Stimulated activated CD4-positive, alpha-beta T cell treated with anti-CD3 and anti-CD28 coated beads, Interleukin-1b, Interleukin-23, amount 100 ng/mL, for 24 hours (primary cell): ENCODE measurements at places on chromosomes 2 and 18.

- DNase-seq, result no peak
Measured at GRCh38 chr2:83368916-83369315, 1090.2 kb downstream of the SUCLG1 start.

DNA sequence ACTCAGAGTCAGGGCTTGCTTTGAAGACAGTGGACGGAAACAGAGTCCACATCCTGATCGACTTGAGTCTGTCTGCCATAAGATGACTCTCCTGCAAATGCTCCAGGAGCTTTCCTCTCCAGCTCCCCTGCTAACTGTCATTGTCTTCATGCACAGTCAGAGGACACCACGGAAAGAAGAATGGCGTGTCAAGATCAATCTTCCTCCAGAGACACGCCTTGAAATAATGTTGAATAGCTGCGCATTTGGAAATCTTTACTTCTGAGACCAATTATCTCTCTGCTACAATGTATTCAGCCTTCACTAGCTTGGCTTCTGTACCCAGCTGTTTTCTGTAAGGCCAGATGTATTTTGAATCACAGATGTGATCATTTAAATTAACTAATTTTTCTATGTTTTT, 457.2 kb downstream of the CDH2 start:
- DNase-seq, result no peak

DNA sequence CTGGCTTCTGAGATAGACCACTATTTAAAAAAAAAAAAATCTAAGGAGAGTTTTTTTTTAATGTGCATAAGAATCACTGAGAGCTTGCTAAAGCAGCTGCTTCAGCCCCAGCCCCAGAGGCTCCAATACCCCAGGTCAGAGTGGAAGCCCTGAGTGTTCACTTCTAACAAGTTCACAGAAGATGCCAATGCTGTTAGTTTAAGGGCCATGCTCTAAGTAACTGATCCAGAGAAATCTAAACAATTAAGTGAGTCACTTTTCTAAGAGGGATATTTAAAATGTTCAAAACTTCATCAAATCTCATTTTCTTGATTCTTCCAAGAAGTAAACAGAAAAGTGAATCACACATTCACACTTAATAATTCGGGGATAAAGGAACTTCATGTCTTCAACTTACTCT, 126.4 kb upstream of the CD226 start:
- DNase-seq, result no peak

- no peak for DNase-seq
Measured at GRCh38 chr2:98072442-98072841, 14.5 kb upstream of the VWA3B start.

DNA sequence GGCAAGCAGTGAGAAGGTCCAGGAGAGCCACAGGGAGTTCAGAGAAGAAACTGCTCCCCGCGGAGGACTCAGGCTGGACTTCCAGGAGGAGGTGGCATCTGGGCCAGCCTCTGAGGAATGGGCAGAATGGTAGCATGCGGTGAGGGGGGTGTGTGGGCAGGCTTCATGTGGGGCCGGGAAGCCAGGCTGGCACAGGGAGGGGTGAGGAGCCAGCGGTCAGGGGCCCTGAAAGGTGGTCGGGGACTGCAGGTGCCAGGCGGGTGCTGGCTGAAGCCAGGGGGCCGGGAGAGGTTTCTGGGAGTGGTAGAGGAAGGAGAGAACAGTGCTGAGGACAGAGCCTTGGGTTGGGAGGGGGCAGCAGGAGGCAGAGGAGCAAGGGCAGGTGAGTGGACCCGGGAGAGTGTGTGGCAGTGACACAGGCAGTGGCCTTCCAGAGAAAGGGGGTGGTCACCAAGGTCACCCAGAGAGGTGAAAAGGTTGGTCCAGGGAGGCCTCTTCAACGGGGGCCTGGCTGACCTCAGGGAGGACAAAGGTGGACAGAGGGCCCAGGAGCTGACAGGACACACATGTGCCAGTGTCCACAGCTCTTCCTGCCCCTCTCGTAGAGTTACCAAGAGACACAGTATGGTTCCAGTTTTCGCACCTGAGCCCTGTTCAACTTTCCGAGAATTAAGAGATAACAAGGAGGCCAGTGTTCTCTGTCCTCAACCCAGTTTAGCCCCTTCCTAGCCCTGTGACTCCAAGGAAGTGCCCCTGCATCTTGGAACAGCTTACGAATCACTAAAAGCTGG, 101.2 kb upstream of the ASB18 start:
- DNase-seq, result no peak

DNA sequence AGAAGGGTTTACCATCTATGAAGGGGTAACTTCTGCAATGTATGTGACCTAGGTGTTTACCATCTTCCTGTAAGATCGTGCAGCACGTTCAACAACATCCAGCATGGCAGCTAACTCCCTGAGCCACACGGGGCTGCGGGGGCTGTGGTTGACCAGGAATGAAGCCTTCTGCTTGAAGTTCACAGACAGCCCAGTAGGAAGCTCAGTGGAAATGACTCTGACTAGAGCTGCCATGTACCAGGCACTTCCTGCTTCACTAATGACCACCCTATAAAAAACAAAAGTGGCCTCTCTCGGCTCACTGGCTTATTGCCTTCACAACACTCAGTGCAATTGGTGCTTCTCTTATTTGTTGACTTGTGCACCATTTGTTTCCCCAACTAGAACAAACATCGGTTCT, 99.7 kb upstream of the SMAD7 start:
- no peak for DNase-seq

GRCh38 chr2:67485431-67485830, 88.3 kb downstream of the ETAA1 start:
- DNase-seq, result no peak

DNA sequence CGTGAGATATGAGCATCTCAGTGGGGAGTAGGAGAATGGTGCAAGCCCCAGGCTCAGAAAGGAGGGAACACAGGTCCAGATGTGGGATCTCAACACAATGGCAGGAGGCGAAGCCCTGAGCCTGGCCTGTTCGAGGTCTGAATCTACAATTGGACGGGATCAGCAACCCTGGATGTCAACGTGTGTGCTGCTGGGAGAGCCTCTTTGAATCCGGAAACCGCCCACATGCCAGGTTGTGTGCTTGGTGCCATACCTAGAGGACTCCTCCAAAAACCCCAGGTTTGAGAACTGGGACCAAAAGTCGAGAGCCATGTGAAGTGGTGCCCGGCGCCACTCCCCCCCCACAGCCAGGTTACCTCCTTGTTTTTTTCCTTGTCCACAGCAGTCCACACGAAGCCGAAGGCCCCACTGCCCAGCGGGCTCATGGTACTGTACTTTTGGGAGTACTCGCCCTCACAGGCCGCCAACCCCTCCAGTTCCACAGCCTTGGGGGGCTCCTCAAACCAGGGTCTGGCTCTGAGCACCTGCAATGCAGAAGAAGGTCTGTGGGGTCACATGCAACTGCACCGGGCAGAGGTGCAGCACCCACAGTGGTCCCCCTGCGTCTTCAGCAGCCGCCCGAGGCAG, 20.4 kb upstream of the MTERF4 start:
- no peak for DNase-seq

- DNase-seq, result no peak
Measured at GRCh38 chr2:23705771-23706612, 220.9 kb downstream of the ATAD2B start.

DNA sequence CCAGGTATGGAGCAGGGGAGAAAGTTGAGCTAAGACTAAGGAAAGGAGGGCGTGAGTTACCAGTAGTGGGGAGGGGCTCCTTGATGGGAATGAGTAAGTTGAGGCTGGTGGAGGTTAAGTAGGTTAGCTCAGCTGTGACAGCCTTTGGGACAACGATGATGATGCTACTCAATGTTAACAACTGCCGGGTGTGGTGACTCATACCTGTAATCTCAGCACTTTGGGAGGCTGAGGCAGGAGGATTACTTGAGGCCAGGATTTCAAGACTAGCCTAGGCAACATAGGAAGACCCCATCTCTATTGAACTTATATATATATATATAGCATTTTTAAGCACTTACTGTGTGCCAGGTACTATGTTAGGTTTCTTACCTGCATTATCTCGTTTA, 48.4 kb downstream of the HK2 start:
- DNase-seq, result no peak

DNA sequence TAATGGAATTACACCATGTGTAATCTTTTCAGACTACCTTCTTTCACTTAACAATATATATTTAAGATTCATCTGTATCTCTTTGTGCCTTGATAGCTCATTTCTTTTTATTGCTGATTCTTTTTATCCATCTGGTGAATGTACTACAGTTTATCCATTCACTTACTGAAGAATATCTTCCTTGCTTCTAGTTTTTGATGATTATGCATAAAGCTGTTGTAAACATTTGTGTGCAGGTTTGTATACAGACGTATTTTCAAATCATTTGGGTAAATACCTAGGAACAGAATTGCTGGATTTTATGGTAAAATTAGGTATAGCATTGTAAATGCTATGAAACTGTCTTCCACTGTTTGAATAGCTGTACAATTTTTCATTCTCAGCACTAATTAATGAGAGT, 592.6 kb upstream of the HS6ST1 start:
- DNase-seq, result no peak

- DNase-seq, result no peak
Measured at GRCh38 chr2:158478237-158478636, 21.5 kb downstream of the PKP4 start.

DNA sequence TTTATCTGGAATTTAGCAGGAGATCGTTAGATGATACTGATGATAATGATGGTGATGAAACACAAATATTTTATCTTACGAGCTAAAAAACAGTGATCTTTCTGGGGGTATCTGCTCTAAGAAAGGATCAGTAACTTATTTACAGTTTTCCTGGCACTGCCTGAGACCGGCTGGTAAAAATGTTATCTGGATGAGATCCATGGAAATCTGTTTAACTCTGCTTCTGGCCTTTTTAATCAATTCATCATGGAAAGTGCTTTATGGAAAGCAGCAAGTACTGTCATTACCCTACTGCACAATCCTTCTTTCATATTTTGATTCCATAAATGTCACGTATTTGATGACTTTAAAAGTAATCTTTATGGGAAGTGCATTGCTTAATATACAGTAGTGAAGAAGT, 612.7 kb upstream of the GCFC2 start:
- no peak for DNase-seq

- no peak for DNase-seq
Measured at GRCh38 chr18:24536326-24536725, 75.9 kb downstream of the HRH4 start.

- DNase-seq, result no peak
Measured at GRCh38 chr18:68429841-68430240, 285.1 kb downstream of the TMX3 start.

DNA sequence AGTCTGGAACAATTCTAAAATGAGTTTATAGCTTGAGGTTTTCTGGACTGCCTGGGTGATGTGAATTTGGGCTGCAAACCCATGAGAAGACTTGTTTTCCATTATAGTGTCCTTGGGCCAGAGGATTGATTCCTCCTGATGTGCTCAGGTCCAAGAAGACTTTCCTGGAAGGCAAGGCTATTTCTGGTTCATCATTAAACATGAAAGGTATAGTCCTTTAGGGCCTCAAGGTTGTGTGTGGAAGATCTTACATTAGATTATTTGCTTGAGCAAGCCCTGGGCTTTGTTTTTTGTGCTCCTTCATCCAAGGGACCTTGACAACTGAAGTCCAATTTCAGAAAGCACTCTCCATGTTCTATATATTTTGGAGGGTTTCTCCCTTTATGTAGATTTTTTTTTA, 26.8 kb upstream of the NEDD4L start:
- DNase-seq, result no peak

GRCh38 chr2:64500549-64500948, 23.6 kb upstream of the AFTPH start:
- DNase-seq, result no peak

DNA sequence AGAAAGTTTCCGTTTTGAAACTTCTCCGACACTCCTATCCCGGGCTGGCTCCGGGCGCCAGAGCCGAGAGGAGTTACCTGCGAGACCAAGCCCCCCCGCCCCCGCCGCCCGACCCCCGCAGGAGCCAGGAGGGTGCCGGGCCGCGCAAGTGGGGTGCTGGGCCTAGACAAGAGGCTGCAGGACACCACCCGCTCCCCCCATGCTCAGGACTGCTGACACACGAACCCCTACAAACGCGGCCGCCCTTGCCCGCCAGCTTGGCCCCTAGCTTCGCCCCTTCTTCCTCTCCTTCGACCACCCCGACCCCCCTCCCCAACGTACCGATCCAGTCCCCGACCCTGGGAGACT, 497 bp downstream of the PLA2R1 start:
- no peak for DNase-seq

GRCh38 chr2:190932514-190932913, 51.9 kb downstream of the GLS start:
- no peak for DNase-seq

DNA sequence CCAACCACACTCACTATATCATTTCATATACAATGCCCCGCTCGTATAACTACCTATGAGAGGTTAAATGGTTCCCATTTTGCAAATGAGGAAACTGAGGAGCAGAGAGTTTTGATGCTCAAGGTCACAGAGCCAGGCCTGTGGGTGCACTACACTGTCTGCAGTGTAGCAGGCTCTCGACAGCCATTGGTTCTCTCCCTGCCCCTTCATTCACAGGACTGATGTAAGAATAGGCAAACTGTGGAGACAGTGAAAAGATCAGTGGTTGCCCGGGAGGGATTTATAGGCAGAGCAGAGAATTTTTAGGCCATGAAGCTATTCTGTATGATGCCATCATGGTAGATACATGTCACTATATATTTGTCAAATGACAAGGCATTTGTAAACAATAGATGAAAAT, 39.0 kb upstream of the LBH start:
- DNase-seq, result no peak

DNA sequence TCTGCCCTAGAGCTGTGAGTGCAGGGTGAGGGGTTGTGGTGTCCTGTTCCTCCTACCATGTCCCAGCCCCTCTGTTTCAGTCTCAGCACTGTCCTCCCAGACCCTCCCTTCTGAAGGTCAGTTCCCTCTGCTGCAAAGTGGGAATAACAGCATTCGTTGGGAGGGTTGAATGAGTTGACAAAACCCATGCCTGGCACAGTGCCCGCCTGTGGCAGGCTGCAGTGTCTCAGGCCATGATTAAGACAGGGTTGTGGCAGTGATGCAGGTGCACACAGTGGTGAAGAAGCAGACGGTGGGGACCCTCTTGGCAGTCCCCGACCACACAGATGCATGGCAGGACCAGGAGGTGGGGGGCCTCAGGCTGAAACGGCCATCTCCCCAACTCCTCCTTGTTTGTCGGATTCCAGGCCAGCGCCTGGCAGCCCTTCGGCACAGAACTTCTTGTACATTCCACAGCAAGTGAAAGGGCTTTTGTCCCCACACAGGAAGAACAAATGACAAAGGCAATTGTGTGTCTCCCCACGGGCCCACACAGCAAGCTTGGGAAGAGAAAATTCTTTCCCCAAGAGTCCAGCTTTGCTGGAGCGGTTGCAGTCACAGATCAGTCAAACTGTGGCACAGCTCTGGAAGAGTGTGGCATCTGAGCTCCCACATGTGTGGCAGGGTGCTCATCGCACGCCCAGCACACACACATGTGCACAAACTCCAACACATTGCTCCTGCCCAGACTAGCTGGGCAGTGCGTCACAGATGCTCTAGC, 92.0 kb upstream of the MSH2 start:
- DNase-seq, result no peak
